ENCODE measurements at places on chromosomes 11 and 22.
A peak's percentile ranks its signal among the peaks of the same experiment; 100 is the strongest.

GRCh38 chr11:28090052-28090749 is 17.8 kb downstream of the KIF18A start:
- DNase-seq: no peak

DNA sequence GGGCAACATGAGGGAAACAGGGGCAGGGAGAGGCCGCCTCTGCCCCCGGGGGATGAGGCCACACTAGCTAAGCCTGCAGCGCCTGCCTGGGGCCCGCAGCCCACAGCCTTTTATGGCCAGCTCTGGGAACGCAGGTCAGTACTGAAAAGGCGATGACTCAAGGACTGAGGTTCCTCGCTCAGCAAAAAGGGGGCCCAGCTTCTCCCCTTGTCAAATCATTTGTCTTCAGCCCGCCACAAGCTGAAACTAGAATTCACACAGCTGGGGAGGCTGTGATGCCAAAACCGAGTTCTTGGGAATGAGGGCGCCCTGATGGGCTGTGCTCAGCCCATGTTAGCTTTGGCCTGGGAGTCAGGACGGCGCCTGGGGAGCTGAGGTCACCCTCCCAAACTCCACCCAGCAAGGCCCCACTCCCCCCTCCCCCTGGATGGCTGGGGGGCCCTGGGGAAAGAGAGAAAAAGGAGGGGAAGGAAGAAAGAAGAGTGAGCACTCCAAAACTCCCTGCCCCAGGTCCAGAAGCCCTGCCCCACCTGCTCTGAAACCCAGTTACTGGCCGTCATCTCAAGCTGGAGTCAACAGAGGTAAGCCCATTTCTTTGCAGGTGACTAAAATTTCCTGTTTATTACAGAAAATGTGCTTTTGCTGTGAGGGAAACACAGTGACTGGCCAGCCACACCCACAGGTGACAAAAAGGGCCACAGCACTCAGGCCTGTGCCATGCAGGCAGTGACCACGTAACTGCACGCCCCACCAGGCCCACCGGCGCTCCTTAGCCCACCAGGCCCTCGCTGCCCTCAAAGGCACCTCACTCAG is 13.7 kb downstream of the EHD1 start:
- DNase-seq: no peak

DNA sequence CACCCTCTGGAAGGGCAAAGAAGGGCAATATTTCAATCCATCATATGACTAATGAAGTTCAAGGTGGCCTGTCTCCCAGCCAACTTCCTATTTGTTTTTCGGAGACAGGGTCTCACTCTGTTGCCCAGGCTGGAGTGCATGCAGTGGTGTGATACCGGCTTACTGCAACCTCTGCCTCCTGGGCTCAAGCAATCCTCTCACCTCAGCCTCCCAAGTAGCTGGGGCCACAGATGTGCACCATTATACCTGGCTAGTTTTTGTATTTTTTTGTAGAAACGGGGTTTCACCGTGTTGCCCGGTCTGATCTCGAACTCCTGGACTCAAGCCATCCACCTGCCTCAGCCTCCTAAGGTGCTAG is 13.4 kb downstream of the ABTB2 start:
- DNase-seq: no peak

- no peak for DNase-seq
These were observed 3.9 kb upstream of the SLC22A8 start for GRCh38 chr11:63019506-63019905.

GRCh38 chr11:84681456-84681855 is 945.7 kb downstream of the DLG2 start:
- DNase-seq: no peak

GRCh38 chr11:119251114-119251513 is 45.0 kb downstream of the CBL start:
- no peak for DNase-seq

DNA sequence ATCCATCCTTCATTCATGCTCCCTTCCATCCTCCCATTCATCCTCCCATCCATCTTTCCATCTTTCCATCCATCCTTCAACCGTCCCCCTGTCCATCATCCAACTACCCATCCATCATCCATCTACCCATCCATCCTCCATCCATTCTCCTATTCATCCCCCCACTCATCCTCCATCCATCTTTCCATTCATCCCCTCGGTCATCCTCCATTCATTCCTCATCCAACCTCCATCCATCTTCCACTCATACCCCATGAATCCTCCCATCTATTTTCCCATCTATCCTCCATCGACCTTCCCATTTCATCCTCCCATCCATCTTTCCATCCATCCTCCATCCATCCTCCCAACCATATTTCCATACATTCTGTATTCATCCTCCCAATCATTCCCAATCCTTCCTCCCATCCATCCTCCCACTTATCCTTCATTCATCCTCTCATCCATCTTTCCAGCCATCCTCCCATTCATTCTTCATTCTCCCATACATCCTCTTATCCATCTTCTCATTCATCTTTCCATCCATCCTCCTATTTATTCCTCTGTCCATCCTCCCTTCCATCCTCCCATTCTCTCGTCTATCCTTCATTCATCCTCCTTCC is 29.9 kb downstream of the IGLL1 start:
- DNase-seq: no peak

DNA sequence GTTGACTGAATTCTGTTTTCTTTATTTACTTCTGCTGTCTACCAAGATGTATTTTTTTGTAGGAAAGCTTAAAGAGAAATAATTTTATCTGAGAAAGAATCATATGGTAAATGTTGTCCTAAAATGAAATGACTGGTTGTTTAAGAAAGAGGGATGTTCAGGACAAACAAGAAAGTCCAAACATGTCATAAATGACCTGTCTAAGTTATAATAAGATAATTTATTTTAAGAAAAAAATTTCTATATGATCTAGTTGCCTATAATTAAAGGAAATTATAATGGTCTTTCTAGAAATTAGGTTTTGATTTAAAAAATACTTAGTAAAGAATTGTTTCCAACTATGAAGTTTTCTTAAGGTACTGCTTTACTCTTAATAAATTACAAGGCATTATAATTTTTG is 10.5 kb downstream of the SCGB2A2 start:
- no peak for DNase-seq

- DNase-seq: no peak
These were observed 16.6 kb upstream of the MS4A6E start for GRCh38 chr11:60310407-60310998.

- no peak for DNase-seq
These were observed 8.0 kb upstream of the RRAS2 start for GRCh38 chr11:14366936-14367335.

- peak; percentile 14 for DNase-seq
These were observed 34.1 kb upstream of the TMPRSS4 start for GRCh38 chr11:118042796-118043195.

DNA sequence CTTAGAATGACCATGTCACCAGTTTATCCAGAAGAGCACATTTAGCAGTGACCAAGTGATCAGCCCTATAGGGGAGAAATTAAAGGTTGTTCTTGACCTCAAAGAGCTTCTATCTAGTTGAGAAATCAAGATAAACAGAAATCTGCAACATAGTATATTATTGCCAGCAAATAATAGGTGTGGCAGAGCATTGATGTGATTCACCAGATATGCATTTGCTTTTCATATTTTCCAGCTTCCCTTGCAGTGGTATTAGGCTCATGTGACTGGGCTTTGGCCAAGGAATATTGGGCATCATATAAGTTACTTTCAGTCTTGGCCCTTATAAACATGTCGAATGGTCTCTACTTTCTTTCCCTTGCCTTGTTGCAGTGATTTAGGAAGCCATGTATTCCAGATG is 34.5 kb downstream of the COMMD9 start:
- no peak for DNase-seq
